Astrocyte (in vitro differentiated cells and primary cell): ENCODE measurements at places on chromosomes 6 and 20.
A peak's percentile ranks its signal among the peaks of the same experiment; 100 is the strongest.

- H3K4me3 ChIP-seq, result no peak overlapping the region
- no peak overlapping the region for H3K27ac ChIP-seq
- no peaks in the 10 kb centered on the region for H3K4me1 ChIP-seq
- DNase-seq, result no peak
Observed at GRCh38 chr20:19562426-19562825, 195.6 kb upstream of the RIN2 start.

DNA sequence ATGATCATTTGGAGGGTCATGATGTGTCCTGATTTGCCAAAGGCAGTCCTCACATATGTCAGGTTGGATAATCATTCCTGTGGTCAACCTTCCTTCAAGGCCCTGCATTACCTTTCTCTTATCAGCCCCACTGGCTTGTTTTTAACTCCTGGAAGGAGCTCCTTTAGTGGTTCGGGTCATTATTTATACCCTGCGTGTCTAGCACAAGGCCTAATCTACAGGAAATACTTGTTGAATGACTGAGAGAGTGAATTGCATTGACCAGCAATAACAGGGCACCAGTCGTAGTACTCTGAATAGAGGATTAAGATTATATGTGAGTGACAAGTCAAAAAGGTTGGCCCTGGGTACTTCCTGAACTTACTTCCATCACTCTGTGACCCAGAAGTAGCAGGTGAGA is 4.5 kb downstream of the HIVEP2 start:
- peaks cover 28% of the 10 kb centered on the region for H3K4me1 ChIP-seq
- H3K27ac ChIP-seq, result peak overlapping the region; percentile 47
- DNase-seq, result peak; percentile 85
- no peak overlapping the region for H3K4me3 ChIP-seq
- no peaks in the 10 kb centered on the region for H3K36me3 ChIP-seq

- no peak for DNase-seq
- H3K4me3 ChIP-seq, result no peak overlapping the region
- H3K27ac ChIP-seq, result no peak overlapping the region
- H3K4me1 ChIP-seq, result no peaks in the 10 kb centered on the region
- peaks cover 2% of the 10 kb centered on the region for H3K27me3 ChIP-seq
Observed at GRCh38 chr6:6314596-6314995, 5.9 kb downstream of the F13A1 start.

DNA sequence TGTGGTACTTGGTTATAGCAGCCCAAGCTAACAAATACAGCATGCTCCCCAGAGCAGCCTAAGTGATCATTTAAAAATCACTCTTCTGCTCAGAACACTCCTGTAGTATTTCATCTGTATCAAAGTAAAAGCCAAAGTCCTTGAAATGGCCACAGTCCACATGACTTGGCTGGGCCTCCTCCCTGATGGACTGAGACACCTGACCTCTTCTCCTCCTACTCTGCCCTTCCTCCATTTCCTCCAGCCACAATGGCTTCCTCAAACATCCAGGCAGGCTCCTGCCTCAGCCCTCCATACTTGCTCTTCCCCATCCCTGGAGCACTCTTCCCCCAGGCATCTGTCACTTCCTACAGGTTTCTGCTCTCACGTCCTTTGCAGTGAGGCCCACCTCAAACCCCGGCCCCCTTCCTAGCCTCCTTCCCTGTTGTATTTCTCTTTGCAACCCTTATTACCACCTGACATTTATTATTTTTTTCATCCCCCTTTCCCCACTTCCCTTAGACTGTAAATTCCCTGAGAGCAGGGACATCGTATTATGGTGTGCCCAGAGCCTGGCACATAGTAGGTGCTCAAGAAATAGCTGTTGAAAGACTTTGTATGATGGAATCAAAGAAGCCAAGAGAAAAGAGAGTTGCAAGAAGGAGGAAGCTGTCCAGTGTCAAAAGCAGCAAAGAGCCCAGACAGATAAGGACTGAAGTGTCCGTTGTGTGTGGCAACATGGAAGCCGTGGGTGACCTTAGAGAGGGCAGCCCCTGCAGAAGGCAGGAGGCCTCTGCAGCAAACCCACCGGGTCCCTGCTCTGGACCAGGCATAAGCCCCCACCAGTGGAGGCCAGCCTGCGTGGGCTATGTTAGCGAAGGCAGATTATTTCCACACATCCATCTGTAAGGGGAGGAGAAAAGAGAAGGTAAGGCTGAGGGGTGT is 87.5 kb downstream of the TRERF1 start:
- no peak overlapping the region for H3K4me3 ChIP-seq
- no peak overlapping the region for H3K27ac ChIP-seq
- H3K4me1 ChIP-seq, result peaks cover 13% of the 10 kb centered on the region
- no peaks in the 10 kb centered on the region for H3K36me3 ChIP-seq
- H3K27me3 ChIP-seq, result no peaks in the 10 kb centered on the region

- no peaks in the 10 kb centered on the region for H3K4me1 ChIP-seq
- H3K27me3 ChIP-seq, result peaks cover 17% of the 10 kb centered on the region
- H3K27ac ChIP-seq, result no peak overlapping the region
- H3K36me3 ChIP-seq, result no peaks in the 10 kb centered on the region
- H3K4me3 ChIP-seq, result no peak overlapping the region
Observed at GRCh38 chr20:63457737-63458136, 14.7 kb downstream of the KCNQ2 start.

- no peak overlapping the region for H3K4me3 ChIP-seq
- no peaks in the 10 kb centered on the region for H3K36me3 ChIP-seq
- H3K27ac ChIP-seq, result no peak overlapping the region
Observed at GRCh38 chr6:132790450-132790849, 8.0 kb downstream of the SLC18B1 start.

DNA sequence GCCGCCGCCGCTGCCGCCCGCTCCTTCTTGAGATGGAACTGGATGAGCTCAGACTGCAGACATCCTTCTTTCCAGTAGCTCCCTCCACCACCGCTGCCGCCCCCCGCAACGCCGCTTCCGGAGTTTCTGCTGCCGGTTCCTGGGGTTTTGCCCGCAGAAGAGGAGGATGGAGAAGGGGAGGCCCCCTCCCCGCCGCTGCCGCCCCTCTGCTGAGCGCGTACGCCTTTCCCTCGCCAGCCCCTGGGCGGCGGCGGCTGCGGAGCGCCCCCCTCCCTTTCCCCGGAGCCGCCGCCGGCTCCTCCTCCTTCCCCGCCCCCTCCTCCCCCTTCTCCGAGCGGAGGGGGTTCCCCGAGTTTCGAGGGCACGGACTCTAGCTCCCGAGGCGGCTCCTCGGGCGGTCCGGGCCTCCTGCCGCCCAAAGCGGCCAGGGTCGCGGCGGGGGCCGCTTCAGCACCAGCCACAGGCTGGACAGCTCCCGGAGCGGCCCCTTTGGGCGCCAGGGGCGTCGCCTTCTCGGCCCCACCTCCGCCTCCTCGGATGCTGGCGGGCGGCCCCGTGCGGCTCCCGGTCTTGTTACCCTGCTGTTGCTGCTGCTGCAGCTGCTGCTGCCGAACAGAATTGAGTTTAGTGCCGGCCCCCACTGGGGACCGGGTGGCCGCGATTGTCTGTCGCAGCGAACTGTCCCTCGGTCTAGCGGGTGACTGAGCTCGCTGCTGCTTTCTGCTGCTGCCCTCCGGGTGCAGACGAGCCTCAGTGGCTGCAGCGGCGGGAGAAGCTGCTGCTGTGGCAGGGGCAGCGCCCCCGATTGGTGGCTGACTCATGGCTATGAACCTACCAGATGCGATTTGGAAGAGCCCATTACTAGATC is 3.1 kb downstream of the MTCL3 start:
- H3K27ac ChIP-seq, result peak overlapping the region; percentile 36
- peaks cover 13% of the 10 kb centered on the region for H3K36me3 ChIP-seq
- DNase-seq, result peak; percentile 58
- H3K27me3 ChIP-seq, result no peaks in the 10 kb centered on the region
- H3K4me3 ChIP-seq, result peak overlapping the region; percentile 69

DNA sequence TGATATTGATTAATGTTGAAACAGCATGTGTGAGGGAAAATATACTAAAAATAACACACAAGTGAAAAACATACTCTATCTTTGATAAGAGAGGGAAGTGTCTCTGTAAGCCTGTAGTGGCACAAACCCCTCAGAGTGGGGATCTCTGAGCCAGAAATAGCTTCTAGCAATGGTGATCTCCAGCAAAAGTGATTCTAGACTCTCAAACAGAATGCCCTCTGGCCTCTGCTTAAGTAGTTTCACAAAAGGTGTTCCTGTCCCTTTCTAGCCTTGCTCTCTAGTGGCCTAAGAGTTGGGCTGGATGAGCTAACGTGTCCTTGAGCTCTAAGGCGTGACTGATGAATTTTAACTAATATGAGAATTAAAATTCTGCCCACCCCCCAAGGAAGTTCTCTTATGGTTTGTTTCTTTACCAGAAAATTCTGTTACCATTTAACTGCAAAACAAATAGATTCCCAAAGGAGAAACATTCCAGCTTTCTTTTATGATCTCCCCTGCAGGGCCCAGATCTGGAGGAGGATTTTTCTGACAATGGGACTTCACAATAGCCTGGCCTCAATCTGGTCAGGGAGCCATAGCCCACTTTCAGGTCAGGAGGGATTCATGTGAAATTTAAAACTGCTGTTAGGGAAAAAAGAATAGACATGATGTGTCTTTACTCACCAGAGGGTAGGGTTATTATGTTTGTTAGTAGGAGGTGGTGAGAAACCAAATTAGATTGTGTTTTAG is 182.5 kb upstream of the LAMP5 start:
- no peak overlapping the region for H3K4me3 ChIP-seq
- no peaks in the 10 kb centered on the region for H3K4me1 ChIP-seq
- H3K27ac ChIP-seq, result no peak overlapping the region
- DNase-seq, result no peak

DNA sequence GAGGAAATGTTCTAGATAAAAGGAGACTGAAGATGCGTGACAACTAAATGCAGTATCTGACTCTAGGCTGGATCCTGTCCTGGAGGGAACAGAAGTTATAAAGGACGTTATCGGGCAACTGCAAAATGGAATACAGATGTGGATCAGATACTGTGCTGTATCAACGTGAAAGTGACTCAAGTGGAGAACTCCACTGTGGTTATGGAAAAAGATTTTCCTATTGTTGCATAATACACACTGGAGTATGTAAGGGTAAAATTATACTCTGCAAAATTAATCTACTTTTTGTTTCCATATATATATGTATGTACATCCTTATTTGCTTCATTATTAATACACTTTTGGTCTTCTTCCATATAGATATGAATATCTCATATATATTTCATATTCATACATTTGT is 654.0 kb downstream of the QKI start:
- peaks cover 12% of the 10 kb centered on the region for H3K4me1 ChIP-seq
- no peak overlapping the region for H3K4me3 ChIP-seq
- H3K27me3 ChIP-seq, result no peaks in the 10 kb centered on the region
